ENCODE measurements at places on chromosomes 3 and 15. TPM values are rescaled to one million over a fixed set of nuclear protein-coding genes. Genes with fewer than 3 reads are reported as not detected.

ROPN1 gene
- not detected for total RNA-seq

KLHDC8B gene
- total RNA-seq = 0.66 TPM

ACTR8 gene
- 53.5 TPM for total RNA-seq

MNS1 gene
- 0.16 TPM for total RNA-seq

CPNE4 gene
- not detected for total RNA-seq

PLA2G4D gene
- not detected for total RNA-seq

SST gene
- total RNA-seq = not detected

NECTIN3 gene
- total RNA-seq = 1.3 TPM

ISL2 gene
- total RNA-seq = 0.59 TPM

IMPG2 gene
- total RNA-seq = 0.20 TPM

ENTPD3 gene
- total RNA-seq = not detected

GOLGA8N gene
- total RNA-seq = 23.0 TPM

ACAN gene
- not detected for total RNA-seq

GLCE gene
- total RNA-seq = 3.0 TPM

GATM gene
- 1.3 TPM for total RNA-seq

SLC15A2 gene
- total RNA-seq = 10.8 TPM

PDZRN3 gene
- not detected for total RNA-seq

CLDN1 gene
- total RNA-seq = 0.39 TPM

CRABP1 gene
- total RNA-seq = not detected

AP3B2 gene
- not detected for total RNA-seq

TF gene
- 0.43 TPM for total RNA-seq

MAGEL2 gene
- total RNA-seq = not detected

SAMMSON gene
- not detected for total RNA-seq

DET1 gene
- 4.4 TPM for total RNA-seq

SLC2A2 gene
- not detected for total RNA-seq

THSD4 gene
- not detected for total RNA-seq

PIGB gene
- total RNA-seq = 23.4 TPM

WDR53 gene
- total RNA-seq = 23.6 TPM

CCDC33 gene
- total RNA-seq = not detected

AHSG gene
- total RNA-seq = not detected

AVEN gene
- 15.9 TPM for total RNA-seq

SLC28A2 gene
- total RNA-seq = not detected

ITPKA gene
- total RNA-seq = 0.93 TPM

LHFPL4 gene
- not detected for total RNA-seq

LTK gene
- total RNA-seq = 1.7 TPM

CD200R1 gene
- total RNA-seq = 12.3 TPM

FGD5 gene
- total RNA-seq = not detected

GOLGA8S gene
- 0.80 TPM for total RNA-seq

BFSP2 gene
- 1.0 TPM for total RNA-seq

NAALADL2 gene
- total RNA-seq = not detected
